Smooth muscle cell of the coronary artery (primary cell): ENCODE measurements at places on chromosomes 5 and 9. TPM values are rescaled to one million over a fixed set of nuclear protein-coding genes. Genes with fewer than 3 reads are reported as not detected.

The GADD45G gene
- 0.08 and 3.3 TPM in 2 replicates for total RNA-seq

The PMPCA gene
- 29.3 and 46.5 TPM in 2 replicates for total RNA-seq

The NEUROG1 gene
- not detected in 2 replicates for total RNA-seq

The LPAR1 gene
- total RNA-seq: 26.2 and 105 TPM in 2 replicates

The EPB41L4B gene
- 0.12 and 1.7 TPM in 2 replicates for total RNA-seq

The ITGA2 gene
- 8.2 and 63.8 TPM in 2 replicates for total RNA-seq

The C5orf15 gene
- total RNA-seq: 45.9 and 68.7 TPM in 2 replicates

The SLC24A2 gene
- 0.12 TPM in 1 of 2 replicates, not detected in the other for total RNA-seq

The DNM1 gene
- 4.4 and 70.0 TPM in 2 replicates for total RNA-seq

The OR2V1 gene
- total RNA-seq: not detected in 2 replicates

The INSL6 gene
- not detected in 2 replicates for total RNA-seq

The FAM153A gene
- not detected in 2 replicates for total RNA-seq

The CKMT2 gene
- total RNA-seq: 2.5 and 12.8 TPM in 2 replicates

The PCDHGA3 gene
- total RNA-seq: 0.23 and 0.98 TPM in 2 replicates

The PCAT7 gene
- total RNA-seq: 0.15 and 0.23 TPM in 2 replicates

The RASGRF2 gene
- 0.59 and 8.9 TPM in 2 replicates for total RNA-seq

The PRSS3 gene
- total RNA-seq: 4.7 and 8.0 TPM in 2 replicates

The STK10 gene
- total RNA-seq: 12.1 and 17.3 TPM in 2 replicates

The SLC28A3 gene
- 0.47 and 0.60 TPM in 2 replicates for total RNA-seq

The PALM2AKAP2 gene
- 10.6 and 18.8 TPM in 2 replicates for total RNA-seq

The SYK gene
- not detected in 2 replicates for total RNA-seq

The LCN10 gene
- not detected in 2 replicates for total RNA-seq

The KLHL3 gene
- 1.3 and 3.4 TPM in 2 replicates for total RNA-seq

The UGT3A2 gene
- not detected in 2 replicates for total RNA-seq

The KCTD16 gene
- 0.70 and 3.4 TPM in 2 replicates for total RNA-seq

The SLC9A3 gene
- 0.12 and 0.60 TPM in 2 replicates for total RNA-seq

The LECT2 gene
- not detected in 2 replicates for total RNA-seq

The PCDHA6 gene
- 0.53 and 2.9 TPM in 2 replicates for total RNA-seq

The CAMLG gene
- 40.5 and 41.1 TPM in 2 replicates for total RNA-seq

The EDIL3 gene
- total RNA-seq: 24.7 and 234 TPM in 2 replicates

The FTMT gene
- total RNA-seq: not detected in 2 replicates

The DMRT3 gene
- not detected in 2 replicates for total RNA-seq

The RCL1 gene
- 7.1 and 16.7 TPM in 2 replicates for total RNA-seq

The CCDC192 gene
- total RNA-seq: not detected in 2 replicates

The C9orf153 gene
- 0.08 and 0.12 TPM in 2 replicates for total RNA-seq

The HAPLN1 gene
- total RNA-seq: under 0.01 and 75.5 TPM in 2 replicates

The CCL27 gene
- 0.47 TPM in 1 of 2 replicates, not detected in the other for total RNA-seq

The LCN9 gene
- total RNA-seq: not detected in 2 replicates

The SLC6A3 gene
- not detected in 2 replicates for total RNA-seq

The LSM11 gene
- total RNA-seq: 3.0 and 4.7 TPM in 2 replicates

The SV2C gene
- not detected in 2 replicates for total RNA-seq

The WNT8A gene
- total RNA-seq: not detected in 2 replicates

The TMC1 gene
- total RNA-seq: 0.68 and 1.3 TPM in 2 replicates

The LEAP2 gene
- total RNA-seq: 0.08 TPM in 1 of 2 replicates, not detected in the other

The CCNO gene
- 0.30 TPM in 1 of 2 replicates, not detected in the other for total RNA-seq

The CTXN3 gene
- not detected in 2 replicates for total RNA-seq

The HAVCR1 gene
- total RNA-seq: not detected in 2 replicates

The PAM gene
- 236 and 704 TPM in 2 replicates for total RNA-seq

The ORM2 gene
- total RNA-seq: not detected in 2 replicates

The PCDHGB5 gene
- total RNA-seq: 11.5 and 16.9 TPM in 2 replicates
